Germinal center (tissue), 1 donor: ENCODE measurements at places on chromosomes 7 and 10.

DNA sequence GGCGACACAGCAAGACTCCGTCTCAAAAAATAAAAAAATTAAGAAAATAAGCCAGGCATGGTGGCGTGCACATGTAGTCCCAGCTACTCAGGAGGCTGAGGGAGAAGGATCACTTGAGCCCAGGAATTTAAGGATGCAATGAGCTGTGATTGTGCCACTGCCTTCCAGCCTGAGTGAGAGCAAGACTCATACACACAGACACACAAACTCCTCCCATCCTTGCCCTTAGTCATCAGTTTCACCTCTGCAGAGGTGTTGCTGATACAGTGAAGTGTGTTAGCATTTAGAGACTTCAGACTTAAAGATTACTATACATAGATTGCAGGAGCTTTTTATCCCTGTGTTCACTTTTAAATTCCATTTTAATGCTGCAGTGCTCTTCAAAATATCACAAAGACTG is 5.5 kb upstream of the H2AZ2 start:
- DNase-seq: no peak

- DNase-seq: no peak
These were observed 97.6 kb downstream of the PTN start for GRCh38 chr7:137245890-137246289.

- no peak for DNase-seq
These were observed 58.7 kb downstream of the ITGA8 start for GRCh38 chr10:15660990-15661389.

DNA sequence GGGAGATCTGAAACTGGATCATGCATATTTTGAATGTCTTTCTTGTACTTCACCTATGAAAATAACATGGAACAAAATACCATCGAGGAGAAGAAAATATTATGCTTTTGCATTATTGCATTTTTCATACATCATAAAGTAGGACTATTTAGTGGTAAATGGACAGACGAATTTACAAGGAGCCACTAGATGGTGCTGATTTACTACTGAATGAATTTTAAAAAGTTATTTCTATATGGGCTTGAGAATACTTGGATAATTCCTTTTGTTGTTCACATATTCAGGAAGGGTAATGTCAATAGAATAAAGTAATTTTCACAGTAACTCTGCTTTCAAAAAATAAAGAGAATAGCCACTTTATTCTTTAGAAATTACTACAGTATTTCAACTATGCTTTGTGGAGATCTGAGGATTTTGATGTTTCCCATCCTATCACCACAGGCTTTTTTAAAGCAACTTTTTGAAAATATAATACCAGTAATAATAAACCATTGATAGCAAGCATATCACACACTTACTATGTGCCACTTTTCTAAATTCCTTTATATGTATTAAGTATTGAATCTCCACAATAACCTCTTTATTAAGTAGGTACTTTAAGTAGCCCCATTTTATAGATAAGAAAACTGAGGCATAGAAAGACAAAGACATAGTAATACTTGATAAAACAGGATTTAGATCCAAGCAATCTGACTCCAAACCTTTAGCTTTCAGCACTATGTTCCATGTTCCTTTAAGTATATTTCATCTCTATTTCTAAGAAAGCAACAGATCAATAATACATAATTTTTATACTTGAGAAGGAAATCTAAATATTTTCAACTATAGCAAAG is 38.6 kb downstream of the NEBL start:
- no peak for DNase-seq

DNA sequence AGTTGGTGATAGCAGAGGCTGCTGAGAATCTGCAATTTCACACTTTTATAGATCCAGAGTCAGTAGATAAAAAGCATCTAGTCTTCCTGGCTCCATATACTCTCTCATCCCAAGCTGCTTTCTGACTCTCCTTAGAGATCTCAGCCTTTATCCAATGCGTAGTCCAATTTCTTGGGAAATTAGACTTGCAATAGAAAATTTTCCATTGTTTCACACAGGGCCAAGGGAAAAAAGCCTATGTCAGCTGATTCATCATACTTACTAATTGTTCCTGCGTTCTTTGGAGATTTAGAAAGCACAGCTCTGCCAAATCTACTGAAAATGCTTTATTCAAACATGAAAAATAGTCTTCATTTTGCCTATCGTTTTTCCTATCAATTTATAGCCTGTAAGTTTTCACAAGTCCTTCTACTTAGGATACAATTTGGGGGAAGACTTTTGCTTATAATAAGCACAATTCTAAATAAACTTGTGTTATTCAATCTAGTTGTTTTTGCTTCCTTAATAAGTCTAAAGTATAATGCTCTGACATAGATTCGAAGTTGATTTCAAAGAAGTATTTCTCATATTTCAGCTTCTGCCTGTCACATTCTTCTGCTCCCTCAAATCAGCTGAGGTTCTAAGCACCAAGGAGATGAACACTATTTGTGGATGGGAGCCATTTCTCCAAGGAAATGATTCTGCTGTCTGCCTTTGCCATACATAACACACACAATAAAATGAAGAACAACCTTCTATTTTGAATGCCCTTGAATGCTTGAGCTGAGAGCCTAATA is 165.4 kb downstream of the ADAM12 start:
- no peak for DNase-seq

- no peak for DNase-seq
These were observed 261.5 kb upstream of the KLF14 start for GRCh38 chr7:130995252-130996081.

- DNase-seq: no peak
These were observed 118.6 kb downstream of the PON1 start for GRCh38 chr7:95205665-95206225.

GRCh38 chr10:126204320-126204719 is 184.0 kb downstream of the ADAM12 start:
- no peak for DNase-seq

GRCh38 chr10:126384269-126384873 is 3.9 kb downstream of the ADAM12 start:
- DNase-seq: no peak

DNA sequence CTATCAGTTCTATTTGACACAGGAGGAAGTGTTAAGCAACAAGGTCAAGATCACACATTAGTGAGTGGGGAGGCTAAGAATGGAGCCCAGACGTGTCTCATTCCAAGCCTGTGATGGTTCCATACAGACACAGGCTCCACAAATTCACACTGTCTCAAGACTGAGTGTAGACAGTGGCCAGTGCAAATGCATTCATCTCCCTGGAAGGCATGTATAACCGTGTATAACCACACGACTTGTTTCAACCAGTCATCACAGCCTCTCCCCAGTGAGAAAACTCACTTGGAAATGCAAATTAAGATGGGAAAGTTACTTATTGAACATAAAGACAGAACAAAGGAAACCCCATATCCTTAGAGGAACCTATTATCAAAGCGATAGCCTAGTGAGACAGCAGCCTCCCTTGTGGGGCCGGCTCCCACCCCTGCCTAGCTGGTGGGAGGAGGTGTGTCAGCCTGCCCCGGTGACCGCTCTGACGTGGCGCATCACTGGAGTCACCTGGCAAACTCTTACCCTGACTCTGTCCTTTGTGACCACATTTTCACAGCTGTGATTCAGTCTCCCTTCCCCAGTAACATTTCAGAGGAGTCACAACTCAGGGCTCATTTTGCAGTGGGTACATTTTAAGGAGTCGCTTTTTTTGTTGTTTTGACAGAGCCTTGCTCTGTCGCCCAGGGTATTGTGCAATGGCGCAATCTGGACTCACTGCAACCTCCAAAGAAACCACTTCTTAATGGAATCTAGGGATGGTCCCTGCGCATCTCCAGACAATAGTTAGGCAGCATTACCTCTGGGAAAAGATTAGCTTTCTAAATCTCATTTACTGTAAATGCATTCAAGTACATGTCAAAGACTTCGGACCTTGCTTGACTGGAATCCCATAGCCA is 126.6 kb upstream of the PARD3 start:
- no peak for DNase-seq

GRCh38 chr10:91311601-91312381 is 91.3 kb downstream of the PCGF5 start:
- DNase-seq: no peak

DNA sequence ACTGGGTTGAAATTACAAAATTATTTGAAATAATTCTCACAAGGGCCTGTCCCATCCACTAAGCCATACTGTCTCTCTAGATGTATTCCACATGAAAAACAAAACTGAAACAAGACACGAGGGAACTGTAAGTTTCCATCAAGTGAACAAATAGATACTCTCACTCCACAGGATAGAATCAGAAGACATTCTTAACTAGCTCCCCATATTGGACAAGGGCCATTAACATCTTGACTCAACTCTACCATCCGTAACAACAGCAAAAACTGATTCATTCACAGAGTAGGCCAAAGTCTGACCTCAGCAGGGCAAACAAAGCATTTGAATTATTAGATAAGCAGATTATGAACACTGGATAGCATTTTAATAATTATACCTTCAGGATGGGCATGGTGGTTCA is 29.1 kb downstream of the UBE2H start:
- DNase-seq: no peak

GRCh38 chr10:58404001-58404400 is 18.8 kb downstream of the TFAM start:
- DNase-seq: no peak

- no peak for DNase-seq
These were observed 57.5 kb downstream of the UNCX start for GRCh38 chr7:1290026-1290678.

- DNase-seq: no peak
These were observed 31.7 kb upstream of the FAM204A start for GRCh38 chr10:118373786-118374185.

DNA sequence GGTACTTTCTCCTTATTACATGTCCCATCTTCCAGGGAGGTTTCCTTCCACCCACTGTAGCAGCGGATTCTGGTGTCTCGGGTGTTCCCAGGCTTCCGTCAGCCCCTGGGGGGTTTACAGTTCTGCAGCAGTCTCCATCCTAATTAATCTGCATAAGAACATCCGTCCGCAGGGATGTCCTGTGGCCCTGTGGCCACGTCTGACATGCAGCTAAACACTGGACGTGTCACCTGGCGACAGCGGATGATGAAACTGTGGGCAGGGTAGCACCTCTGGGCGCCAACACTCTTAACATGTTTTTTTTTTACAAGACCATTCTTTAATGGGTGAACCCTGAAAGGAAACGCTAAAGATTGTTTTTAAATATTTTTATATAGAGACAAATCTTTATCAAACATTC is 58.2 kb downstream of the DIP2C start:
- no peak for DNase-seq

GRCh38 chr10:44071479-44071878 is 313.4 kb downstream of the CXCL12 start:
- DNase-seq: no peak

- DNase-seq: no peak
These were observed 465.3 kb downstream of the PLXDC2 start for GRCh38 chr10:20281579-20281978.

- no peak for DNase-seq
These were observed 24.1 kb upstream of the JMJD1C start for GRCh38 chr10:63489838-63490237.

DNA sequence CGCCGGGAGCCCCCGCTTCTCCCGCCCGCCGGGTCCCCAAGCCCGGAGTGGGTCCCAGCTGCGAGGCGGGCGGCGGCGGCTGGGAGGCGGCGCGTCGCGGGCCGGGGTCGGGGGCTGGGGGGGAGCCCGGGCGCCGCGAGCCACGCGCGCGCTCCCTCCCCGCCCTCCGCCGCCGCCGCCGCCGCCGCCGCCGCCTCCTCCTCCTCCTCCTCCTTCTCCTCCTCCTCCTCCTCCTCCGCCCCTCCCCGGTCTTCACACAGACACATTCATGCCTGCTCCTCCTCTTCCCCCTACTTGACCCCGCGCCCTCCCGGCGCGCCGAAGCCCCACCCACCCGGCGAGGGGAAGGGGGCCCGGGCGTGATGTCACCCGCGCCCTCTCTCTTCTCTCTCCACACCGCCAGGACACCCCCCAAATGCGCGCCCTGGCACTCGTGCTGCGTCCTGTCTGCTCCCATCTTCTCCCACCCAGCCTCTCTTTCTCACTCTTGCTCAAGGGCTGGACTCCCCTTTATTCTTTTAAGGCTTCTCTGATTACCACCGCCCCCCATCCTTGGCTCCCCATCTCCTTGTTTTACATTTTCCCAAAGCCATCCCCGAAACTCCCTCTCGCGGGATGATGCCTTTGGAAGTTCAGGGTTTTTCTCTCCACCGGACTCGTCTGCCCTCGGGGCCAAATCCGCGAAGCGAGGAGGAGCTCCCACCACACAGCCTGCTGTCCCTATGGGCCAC is 967 bp upstream of the GLI3 start:
- DNase-seq: peak; percentile 19

DNA sequence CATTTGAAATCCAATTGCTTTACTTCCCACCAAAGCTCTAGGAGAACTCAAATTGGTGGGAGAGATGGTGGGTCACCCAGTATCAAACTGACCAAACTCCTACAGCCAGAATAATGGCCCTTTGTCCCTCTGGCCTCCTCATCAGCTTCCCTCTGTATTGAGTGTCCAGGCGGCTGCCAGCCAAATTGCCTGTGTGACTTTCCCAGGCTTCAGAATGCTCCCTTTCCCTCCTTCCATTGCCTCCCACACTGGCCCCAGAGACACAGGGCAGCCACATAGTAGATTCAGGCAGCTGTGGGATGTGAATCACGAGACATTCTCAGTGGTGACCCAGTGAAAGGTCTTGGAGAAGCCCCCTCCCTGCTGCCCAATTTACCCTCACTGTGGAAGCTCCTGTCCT is 12.7 kb upstream of the VDAC2 start:
- DNase-seq: no peak

GRCh38 chr10:93124580-93125318 is 51.1 kb downstream of the CYP26A1 start:
- DNase-seq: no peak

DNA sequence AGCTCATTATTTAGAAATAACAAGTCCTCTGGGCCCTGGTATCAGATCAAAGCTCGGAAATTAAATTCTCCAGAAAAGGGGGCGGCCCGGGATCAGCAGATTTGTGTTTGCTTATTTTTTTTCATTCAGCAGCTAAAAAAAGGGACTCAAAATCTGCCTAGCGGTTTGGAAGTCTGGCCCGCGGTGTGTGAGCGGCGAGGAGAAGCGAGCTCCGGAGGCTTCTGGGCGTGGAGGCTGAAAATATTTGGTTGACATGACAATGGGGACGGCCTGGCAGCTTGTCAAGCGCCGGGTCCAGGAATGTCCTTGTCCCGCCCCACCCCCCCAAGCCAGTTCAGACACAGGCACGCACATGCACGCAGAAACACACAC is 43.4 kb downstream of the FOXL3 start:
- no peak for DNase-seq

DNA sequence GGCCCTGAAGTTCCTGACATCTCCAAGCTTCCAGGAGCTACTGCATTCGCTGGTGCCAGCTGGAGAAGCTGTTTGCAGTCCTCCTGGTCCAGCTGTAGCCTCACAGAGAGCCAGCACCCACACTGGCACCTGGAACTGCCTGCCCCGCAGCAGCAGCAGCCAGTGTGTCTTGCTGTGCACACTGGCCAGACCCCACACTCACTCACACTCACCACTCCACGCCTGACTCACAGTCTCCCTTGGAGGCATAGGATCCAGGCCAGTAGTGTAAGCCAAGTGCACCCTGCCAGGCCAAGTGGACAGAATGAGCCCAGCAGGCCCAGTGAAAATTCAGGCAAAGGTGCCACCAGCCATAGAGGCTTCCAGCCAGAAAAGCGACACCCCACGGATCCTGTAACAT is 566.3 kb downstream of the GRM8 start:
- no peak for DNase-seq
